Nephron progenitor cell (in vitro differentiated cells): ENCODE measurements at places on chromosomes 1 and 21.

DNA sequence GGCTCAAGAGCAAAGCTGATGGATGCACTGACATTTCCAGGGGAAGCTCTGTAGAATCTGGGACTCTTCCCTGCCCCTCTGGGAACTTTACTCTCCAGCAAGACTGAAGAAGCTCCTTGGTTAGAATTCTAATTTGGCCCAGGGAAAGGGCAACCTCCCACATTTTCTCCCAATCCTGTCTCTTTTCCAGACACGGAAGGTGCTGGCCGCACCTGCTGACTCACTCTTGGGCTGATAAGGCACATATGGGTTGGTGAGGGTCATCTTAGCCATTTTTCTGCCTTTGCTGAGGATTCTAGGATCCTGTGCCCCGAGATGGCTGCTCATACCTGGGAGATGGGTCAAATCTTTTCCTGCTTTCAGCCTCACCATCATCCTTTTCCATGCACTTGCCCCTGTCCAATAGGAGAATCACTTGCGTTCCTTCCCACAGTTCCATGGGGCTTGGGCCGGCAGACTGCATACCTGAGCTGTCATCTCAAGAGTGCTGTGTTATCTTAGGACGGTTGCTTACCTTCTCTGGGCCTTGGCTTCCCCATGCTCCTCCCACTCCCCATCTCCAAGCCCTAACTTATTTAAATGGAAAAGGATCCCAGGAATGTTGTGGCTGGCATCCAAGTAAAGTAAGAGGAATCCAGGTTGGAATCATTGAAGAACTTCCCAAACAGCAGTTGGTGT, 1.3 kb downstream of the TINAGL1 start:
- DNase-seq, result no peak

GRCh38 chr1:115666702-115667101, 24.9 kb downstream of the VANGL1 start:
- DNase-seq, result no peak

DNA sequence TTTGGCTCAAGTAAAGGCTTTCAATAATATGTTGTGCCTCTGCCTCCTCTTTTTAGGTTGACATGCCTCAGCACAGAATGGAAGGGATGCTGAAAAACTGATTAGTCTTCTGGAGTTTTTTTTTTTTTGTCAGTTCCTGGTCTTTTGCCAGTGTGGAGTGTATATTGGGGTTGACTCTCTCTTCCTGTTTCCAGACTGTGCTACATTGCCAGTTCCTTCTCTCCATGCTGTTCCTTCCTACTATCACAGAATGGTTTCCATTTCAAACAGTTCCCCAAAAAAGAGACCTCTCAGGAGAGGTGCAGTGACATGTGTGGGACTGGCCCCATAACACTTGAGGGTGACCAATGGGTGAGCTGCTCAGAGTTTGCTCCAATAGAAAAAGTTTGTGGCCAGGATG, 101.7 kb upstream of the ETV3 start:
- DNase-seq, result no peak

DNA sequence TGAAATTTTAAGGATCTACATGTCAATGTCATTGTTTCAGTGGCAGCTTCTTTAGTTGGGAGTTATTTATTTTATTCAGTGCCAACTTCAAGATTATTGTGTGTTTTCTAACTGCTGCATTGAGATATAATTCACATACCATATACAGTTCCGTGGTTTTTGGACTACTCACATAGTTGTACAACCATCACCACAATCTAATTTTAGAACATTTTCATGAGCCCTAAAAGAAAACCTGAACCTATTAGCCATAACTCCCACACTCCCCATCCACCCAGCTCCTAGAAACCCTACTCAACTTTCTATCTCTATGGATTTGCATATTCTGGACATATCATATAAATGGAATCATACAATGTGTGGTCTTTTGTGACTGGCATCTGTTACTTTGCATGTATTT, 220.0 kb downstream of the LRRC40 start:
- DNase-seq, result no peak

DNA sequence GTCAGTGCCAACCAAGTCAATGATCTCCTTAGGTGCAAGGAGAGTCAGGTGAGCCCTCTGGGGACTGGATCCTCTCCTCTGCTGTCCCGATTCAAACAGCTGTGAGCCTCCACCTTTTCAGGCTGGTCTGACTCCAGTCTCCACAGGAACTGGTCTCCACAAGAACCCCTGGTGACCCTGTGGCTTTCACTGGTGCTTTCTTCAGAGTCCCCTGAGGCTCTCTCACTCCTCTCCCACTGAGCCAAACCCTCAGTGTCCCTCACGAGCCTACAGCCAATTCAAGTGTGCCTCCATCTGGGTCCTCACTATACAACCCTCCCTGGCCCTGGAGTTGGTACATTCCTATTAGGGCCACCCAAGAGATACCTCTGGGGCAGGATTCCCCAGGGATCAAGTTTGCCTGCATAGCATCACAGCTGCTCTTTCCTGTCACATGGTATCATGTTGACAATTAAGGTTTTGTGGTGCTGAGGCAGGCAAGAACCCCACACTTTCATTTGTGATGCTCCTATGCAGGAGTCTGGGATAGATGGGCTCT, 5.2 kb upstream of the NGF start:
- no peak for DNase-seq

- DNase-seq, result no peak
Measured at GRCh38 chr1:208513799-208514198, 269.6 kb upstream of the PLXNA2 start.
